ENCODE measurements at places on chromosomes 11 and 22.

GRCh38 chr11:70270877-70271648 is 573 bp downstream of the PPFIA1 start:
- peak; percentile 40 for DNase-seq

DNA sequence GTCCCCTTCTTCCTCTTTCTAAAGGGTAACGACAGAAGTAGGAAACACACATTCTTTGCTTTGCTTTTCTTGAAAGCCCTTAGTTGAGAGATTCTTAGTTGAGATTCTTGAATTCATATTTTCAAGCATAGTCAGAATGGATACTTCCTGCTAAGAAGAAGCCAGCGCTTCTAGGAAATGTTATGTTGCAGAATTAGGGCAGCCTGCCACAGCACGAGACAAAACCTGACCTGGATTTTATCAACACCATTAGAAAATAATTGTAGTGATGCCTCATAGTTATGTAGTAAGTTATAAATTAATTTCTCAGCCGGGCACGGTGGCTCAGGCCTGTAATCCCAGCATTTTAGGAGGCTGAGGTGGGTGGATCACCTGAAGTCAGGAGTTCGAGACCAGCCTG is 37.9 kb upstream of the NUP160 start:
- no peak for DNase-seq

GRCh38 chr22:49238181-49239141 is 589.2 kb downstream of the BRD1 start:
- DNase-seq: no peak

DNA sequence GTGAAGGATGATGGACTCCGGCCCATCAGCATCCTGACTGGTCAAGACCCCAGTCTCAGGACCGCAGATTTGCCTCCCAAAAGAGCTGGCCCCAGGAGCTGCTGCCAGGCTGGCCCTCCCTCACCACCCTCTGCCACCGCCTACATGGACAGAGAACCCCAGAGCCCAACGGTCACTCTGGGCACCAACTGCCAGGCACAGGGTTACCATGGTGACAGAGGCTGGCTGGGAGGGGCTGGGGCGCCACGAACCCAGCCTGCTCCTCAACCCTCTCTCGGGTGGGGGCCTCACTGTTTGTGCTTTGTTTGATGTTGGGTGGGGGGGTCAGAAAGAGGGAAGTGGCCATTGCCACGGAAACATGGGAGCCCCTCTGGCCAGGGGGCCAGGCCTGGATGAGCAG is 55.8 kb downstream of the ELFN2 start:
- no peak for DNase-seq

GRCh38 chr11:2892967-2893528 is 7.5 kb upstream of the CDKN1C start:
- DNase-seq: peak; percentile 30

GRCh38 chr11:60206616-60207015 is 23.7 kb upstream of the MS4A6A start:
- DNase-seq: no peak

- no peak for DNase-seq
Observed at GRCh38 chr22:35458547-35459422, 58.8 kb downstream of the MCM5 start.

- DNase-seq: no peak
Observed at GRCh38 chr22:25645266-25645665, 80.8 kb downstream of the GRK3 start.

DNA sequence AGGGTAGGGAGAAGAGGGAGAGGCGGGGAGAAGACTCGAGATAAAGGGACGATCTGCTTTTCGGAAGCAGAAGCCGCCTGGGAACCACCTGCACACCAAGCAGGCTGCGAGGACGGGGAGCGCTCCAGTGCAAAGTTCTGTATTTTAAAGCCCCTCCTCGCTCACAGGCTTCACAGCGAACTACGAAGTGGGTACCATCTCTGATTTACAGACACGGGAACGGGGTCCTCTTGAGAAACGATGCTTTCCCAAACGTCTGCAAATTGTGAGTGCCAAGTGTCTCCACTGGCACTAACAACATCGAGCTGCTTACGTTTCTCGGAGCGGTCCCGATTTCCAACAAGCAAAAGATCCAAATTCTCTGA is 700 bp upstream of the STX3 start:
- no peak for DNase-seq

GRCh38 chr11:2700415-2701211 is 819 bp upstream of the KCNQ1OT1 start:
- no peak for DNase-seq

DNA sequence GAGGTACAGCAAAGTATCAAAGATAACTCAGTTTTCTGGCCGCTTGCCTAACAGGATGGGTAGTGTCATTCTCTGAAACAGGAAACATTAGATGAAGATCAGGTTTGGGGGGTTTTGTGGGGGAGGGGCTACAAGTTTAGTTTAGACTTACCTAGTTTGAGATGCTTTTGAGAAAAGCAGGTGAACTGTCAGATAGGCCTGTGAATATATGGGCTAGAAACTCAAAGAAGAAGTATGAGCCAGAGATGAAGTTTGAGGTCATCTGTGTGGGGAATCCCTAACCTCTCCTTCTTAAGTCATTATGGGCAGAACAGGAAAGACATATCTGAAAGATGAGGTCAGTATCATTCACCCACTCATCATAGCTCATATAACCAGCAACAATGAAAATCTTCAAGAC is 11.9 kb downstream of the HOATZ start:
- DNase-seq: no peak

GRCh38 chr22:50269970-50270665 is at the start of gene MAPK11:
Gene MAPK11 (minus strand): TSS chr22:50270380. CDS start chr22:50270292, 88 bp downstream.
- DNase-seq: peak; percentile 55

GRCh38 chr22:29071261-29072045 is 1.4 kb upstream of the KREMEN1 start:
- DNase-seq: peak; percentile 16

- DNase-seq: no peak
Observed at GRCh38 chr11:1223346-1224110, 662 bp downstream of the MUC5B start.

- no peak for DNase-seq
Observed at GRCh38 chr11:124190298-124191139, 7.4 kb downstream of the OR10D3 start.

DNA sequence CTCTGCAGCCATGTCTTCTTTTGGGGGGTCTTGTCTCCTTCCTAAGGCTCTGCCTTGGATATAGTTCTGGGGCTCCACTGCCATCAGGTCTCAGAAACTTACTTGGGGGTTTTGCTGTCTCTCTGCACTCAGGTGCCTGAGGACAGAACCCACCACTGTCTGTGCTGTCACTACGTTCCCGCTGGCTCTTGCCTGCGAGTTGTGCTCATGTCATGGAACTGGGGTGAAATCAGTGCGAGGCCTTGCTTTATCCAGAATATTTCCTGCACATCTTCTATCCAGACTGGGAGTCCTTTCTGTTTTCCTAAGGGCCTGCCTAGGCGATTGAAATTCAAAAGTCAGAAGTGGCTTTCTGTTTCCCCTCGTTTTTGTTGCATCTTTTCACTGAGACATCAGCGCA is 6.6 kb upstream of the USP2 start:
- no peak for DNase-seq

DNA sequence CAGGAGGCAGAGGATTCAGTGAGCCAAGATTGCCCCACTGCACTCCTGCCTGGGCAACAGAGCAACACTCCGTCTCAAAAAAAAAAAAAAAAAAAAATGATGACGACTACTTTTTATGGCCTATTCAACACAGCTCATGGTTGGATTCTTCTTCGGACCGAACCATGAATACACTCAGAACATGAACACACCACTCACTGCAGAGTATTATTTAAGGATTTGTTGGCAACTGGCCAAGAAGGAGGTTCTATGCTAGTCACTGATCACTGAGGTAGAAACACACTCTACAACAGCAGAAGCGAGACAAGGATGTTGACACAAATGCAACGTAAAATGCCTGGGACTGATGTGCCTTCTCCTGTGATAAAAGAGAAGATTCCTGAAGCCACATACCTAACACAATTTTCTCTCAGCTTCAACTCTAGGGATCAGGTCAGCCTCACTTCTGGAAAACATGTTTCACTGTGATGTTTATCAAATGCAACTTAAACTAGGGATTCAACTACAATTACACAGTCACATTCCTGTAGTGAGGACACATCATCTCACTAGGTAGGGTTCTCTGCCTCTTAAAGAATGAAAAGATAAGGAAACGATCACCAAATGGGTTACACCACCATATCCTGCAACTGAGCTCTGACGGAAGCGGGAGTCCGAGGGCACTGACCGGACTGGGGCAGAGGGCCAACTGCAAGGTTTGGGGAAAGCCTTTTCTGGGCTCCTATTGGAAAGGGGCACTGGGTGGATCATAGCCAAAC is 82.5 kb downstream of the SGSM3 start:
- no peak for DNase-seq

DNA sequence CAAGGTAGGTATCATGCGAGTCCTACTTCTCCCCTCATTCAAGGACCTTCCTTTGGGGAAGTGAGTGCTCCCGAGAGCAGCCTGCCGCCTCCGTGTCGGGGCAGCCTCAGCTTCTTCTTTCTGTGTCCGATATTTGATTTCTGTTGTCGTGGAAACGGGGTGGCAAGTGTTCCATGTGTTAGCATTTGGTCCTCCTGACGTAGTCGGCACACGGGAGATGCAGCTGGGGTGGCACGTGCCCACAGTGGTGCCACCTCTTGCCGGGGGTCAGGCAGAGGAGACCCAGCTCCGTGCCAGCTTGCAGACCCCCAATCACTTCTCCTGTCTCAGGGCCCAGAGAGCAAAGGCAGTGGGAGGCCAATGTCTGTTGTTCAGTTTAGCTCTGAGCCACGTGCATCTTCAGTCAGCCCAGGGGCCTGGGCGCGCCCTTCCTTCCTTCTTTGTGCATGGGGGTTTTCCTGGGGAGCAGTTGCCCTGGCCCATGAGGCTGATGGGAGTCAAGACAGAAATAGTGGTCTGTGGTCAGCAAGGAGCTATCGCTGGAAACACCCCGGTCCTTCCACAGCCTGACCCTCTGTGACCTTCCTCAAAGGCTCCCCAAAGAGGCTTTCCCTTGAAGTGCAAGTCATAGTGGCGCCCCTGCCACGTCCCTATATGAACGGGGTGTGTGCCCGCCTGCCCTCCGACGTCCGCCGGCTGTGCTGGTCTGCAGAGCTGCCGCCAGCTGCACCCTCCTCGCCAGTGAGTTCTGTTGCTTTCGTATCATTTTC is 44.5 kb downstream of the PARVB start:
- no peak for DNase-seq

DNA sequence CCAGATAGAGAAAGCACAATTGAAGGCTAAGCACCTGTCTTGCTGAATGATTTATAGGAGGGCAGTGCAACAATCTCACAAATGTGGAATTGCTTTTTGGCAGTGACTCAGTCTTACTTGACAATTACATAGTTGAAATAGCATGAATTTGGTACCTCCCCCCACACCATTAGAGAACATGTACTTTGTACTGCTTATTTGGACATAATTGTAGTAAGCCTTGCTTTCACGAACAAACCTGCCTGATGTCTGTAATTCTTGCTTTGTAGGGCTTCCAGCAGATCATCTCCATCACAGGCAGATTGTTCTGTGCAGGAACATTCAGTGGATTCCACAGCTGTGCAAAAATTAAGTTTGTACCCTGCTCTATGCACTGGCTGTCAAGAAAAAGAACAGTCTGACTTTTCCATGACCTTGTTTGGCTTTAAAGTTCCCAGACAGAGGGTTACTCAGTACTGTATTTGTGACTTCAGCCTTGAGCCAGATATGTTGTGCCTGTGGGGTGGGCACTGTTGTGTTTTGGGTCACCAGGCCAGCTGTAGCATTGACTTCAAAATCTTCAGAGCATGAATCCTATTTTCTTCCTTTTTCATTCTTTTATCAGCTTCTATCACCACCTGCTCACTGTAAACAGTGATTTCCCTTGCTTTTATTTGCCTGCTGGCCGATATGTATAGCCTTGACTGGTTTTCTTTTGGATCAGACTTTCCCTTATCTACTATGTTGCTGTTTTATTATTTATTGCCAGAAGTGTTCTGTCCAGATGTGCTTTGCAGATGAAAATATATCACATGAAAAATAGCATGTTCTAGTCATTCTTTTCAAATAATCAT is 941.0 kb upstream of the CHORDC1 start:
- DNase-seq: no peak

DNA sequence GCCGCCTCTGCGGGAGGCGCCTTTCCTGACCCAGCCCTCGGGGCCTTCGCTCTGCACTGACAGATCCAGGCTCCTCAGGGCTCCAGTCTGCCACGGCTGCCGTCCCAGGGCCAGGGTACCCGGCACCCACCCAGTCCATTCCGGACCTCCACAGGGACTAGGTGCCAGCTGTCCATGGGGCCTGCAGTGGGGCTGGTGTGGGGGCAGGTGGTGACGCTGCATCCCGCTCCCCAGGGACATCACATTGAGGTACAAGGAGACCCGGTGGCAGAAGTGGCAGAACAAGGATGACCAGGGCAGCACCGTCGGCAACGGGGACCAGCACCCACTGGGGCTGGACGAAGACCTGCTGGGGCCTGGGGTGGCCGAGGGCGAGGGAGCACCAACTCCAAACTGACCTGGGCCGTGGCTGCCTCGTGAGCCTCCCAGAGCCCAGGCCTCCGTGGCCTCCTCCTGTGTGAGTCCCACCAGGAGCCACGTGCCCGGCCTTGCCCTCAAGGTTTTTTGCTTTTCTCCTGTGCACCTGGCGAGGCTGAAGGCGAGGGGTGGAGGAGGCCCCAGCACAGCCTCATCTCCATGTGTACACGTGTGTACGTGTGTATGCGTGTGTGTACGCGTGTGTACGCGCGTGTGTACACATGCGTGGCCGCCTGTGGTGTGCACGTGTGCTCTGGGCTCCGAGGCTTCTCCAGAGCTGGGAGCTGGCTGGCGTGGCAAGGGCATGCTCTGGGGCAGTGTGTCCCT is 16.7 kb downstream of the RNH1 start:
- DNase-seq: no peak

DNA sequence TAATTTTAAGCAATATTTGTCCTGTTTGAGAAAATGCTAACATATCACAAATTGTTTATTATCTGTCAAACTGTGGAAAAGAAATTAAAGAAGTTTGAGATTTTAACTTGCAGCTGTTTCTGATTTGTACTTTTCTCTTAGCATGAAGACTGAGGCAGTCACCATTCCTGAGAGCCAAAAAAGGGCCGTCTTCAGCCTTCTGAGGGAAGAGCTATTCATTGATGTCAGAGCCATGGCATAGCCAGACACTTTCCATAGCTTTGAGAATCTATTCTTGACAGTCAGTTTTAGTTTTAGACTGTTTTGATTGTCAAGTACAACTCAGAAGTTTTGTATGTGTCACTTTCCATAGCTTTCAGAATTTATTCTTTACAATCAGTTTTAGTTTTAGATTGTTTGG is 32.1 kb downstream of the YAP1 start:
- no peak for DNase-seq

- no peak for DNase-seq
Observed at GRCh38 chr11:73048446-73048845, 93.7 kb downstream of the FCHSD2 start.

DNA sequence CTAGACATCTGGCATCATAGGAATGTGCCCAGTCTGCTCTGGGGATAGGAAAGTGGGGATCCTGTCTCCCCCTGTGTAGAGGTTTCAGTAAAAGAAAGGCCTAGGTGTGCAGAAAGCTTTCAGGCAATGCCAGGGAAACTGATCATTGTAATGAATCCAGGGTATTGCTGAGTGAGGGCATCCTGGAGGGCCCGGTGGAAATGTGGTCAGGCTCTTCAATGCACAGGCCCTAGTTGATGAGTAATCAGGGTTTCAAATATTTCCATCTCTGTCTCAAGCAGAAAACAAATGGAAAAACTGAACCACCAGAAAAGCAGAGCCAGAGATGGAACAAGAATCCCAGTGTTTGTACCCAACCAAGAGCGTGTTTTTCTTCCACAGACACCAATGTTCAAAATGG is 2.0 kb downstream of the CD3E start:
- DNase-seq: no peak

GRCh38 chr11:65180877-65181568 is 705 bp upstream of the CAPN1 start:
- DNase-seq: peak; percentile 40

GRCh38 chr22:39927544-39927943 is 26.7 kb downstream of the GRAP2 start:
- no peak for DNase-seq
